ENCODE measurements at places on chromosomes 3 and 15.

GRCh38 chr15:95202569-95203349 is 971.4 kb downstream of the MCTP2 start:
- DNase-seq, result no peak

GRCh38 chr3:144380849-144381248 is 409.2 kb downstream of the DIPK2A start:
- no peak for DNase-seq

DNA sequence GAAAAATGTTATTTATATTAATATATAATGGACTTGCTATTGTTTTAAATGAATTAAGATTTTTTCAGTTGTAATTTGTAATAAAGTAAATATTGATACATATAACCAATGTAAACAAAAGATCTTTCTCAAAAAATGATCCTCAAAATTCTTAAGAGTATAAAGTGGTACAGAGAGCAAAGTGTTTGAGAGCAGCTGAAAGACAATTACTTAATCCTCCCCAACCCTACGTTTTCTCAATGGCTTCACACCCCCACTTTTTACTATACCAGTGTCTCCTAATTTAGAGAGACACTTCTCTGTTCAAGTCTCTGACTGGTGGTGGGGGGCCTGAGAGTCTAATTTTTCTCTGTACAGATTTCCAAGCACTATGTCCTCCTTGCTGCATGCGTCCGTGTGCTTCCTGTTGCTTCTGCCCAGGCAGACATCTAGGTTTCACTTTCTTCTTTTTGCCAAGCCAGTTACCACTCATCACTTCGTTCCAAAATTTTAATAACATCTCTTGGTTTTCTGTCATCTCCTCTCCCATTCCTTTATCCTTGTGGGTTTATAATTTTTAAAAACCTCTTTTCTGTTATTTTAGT is 276.3 kb upstream of the DNAJC19 start:
- no peak for DNase-seq

GRCh38 chr3:24405057-24405456 is 89.6 kb downstream of the THRB start:
- DNase-seq, result no peak

DNA sequence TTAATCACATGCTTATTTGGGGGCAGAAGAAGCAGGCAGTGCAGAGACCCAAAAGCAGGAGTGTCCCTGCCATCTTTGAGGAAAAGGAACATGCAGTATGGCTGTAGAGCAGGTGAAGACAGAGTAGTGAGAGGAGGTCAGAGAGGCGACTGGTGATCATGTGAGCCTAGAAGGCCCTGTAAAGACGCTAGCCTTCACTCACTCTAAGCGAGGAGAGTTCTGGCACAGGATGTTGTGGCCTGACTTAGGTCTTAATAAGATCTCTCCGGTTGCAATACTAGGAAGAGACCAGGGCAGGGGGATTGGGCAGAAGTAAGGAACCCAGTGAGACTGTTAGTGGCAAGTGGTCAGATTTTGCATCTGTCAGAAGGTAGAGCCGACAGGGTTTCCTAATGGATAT is 114.5 kb upstream of the ZBED2 start:
- DNase-seq, result no peak

- DNase-seq, result no peak
Observed at GRCh38 chr3:179432451-179432850, 18.8 kb downstream of the GNB4 start.

GRCh38 chr3:154517404-154517803 is 87.4 kb upstream of the GPR149 start:
- no peak for DNase-seq

DNA sequence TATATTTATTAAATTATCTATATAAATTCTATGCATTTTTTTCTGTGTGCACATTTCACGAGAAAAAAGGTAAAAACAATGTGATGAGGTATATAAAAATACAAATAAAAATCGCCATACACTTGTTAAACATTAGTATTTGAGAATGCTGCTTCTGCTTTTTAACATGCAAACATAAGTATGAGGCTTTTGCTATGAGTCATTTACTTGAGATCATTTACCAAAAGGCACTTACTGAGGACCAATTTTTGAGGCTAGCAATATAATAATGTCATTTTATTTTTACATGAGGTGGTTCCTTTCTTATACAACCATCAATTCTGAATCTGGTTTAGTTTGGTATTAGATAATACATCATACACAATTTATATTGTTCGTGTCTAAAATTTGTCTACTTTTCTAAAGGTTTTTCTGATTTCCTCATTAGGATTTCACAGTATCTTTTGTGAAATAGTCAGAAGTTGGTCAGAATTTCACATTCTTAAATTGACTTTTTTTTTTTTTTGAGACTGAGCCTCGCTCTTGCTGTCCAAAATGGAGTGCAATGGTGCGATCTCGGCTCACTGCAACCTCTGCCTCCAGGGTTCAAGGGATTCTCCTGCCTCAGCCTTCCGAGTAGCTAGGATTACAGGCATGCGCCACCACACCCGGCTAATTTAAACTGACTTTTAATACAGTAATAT is 25.6 kb downstream of the DCUN1D1 start:
- no peak for DNase-seq

- DNase-seq, result no peak
Observed at GRCh38 chr3:171586274-171586673, 126.1 kb upstream of the TNIK start.

GRCh38 chr3:43207628-43208085 is 78.7 kb upstream of the SNRK start:
- DNase-seq, result no peak
